ENCODE measurements at places on chromosomes 12 and 14.
A peak's percentile ranks its signal among the peaks of the same experiment; 100 is the strongest.

DNA sequence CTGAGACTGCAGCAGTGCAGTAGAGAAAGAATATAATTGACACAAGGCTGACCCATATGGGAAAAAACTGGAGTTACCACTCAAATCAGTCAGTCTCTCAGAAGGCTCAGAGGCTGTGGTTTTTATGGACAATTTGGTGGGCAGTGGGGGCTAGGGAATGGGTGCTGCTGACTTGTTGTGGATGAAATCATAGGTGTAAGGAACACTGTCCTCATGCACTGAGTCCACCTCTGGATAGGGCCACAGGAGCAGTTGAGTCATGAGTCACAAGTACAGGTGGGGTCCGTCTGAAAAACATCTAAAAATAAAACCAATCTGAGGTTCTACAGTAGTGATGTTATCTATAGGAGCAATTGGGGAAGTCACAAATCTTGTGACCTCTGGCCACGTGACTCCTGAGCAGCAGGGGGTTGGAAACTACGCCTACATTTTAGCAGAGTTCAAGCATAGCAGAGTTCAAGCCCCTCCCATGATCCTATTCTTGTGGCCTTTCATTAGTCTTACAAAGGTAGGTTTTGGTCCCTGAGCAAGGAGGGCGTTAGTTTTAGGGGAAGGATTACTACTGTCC lies 18.1 kb upstream of the SGPP1 start:
- no peak for DNase-seq

DNA sequence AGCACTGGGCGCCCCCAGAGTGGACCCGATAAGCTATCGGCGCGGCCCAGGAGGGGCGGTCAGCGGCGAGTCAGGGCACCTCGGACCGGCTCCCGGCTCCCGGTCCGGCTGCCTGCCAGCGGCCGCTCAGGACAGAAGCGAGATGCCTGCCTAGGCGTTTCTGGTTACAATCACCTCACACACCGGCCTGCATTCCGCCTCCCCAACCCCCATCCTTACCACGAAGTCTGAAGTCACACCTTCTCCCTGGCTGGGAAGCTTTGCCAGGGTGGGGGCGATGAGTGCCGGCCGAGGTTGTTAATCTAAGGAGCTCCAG lies 42.6 kb upstream of the TBX5 start:
- DNase-seq, result no peak

GRCh38 chr12:58000499-58000898 lies 59.1 kb downstream of the ATP23 start:
- DNase-seq, result no peak

DNA sequence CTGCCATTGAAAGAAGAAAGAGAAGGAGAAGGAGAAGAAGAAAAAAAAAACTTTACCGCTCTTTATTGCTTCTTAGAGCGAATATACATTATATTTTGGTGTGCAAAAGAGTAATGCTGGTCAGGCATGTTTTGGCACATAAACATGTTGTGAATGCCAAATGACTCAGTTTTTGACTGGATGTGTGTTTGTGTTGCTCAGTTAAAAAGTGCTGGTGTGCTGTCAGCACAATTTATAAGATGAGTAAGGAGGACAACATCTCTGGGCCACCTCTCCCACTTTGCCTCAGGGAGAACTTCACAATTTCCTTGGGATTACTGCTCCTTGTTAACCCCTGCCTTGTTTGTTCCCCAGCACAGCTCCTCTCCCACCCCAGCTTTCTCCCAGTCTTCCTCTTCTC lies 584.8 kb downstream of the ETNK1 start:
- DNase-seq, result no peak

GRCh38 chr14:34733245-34733644 lies 18.9 kb upstream of the CFL2 start:
- no peak for DNase-seq

- peak; percentile 77 for DNase-seq
Observed at GRCh38 chr14:74612350-74613021, 449 bp upstream of the LTBP2 start.

- DNase-seq, result no peak
Observed at GRCh38 chr12:91813701-91814100, 331.9 kb downstream of the BTG1 start.

DNA sequence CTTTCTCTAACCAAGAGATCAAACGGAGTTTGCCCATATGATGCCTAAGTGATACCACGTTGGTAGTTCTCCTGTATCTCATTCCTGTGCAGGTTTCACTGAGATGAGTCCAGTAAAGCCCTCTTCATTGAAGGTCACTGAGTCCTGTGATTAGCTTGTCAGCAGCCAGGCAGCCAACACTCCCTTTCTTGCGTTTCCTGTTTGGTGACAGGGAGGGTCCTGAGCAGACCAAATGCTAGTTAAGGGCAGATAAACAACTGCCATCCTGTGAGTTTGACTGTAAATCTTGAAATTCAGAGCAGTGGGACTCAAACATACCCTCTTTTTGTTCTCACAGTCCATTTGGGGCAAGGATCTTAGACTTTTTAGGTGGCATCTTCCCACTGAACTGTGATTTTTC lies 39.4 kb downstream of the ZNF641 start:
- DNase-seq, result no peak

DNA sequence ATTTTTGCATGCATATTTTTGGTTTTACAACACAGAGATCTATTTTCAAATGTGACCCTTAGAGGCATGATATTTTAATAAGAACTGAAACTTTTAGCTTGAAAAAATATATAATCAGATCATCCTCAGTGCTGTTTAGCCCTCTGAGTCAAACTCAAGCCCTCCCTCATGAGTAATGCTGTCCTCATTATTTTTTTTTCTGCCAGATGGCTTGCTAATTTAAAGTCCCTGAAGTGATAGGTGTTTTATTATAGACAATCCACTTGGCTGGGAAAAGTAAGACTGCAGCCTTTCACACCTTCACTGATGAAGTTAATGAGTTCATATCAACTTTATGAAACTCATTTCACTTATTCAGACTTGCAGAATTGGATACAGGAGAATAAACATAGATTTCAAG lies 227.7 kb downstream of the SLC16A7 start:
- DNase-seq, result no peak

GRCh38 chr12:68958322-68958721 lies 25.4 kb upstream of the CPM start:
- peak; percentile 20 for DNase-seq

GRCh38 chr12:28248555-28249145 lies 58.4 kb downstream of the CCDC91 start:
- DNase-seq, result no peak

Data from stimulated activated CD8-positive, alpha-beta memory T cell treated with anti-CD3 and anti-CD28 coated beads, Interleukin-2, amount 100 ng/mL, for 48 hours (primary cell).